ENCODE measurements at places on chromosomes 5 and 9.

- no peak for DNase-seq
Observed at GRCh38 chr9:35656831-35657545, 831 bp downstream of the RMRP start.

- no peak for DNase-seq
Observed at GRCh38 chr5:170508036-170508435, 4.2 kb downstream of the KCNIP1 start.

GRCh38 chr5:116944183-116944582 lies 369.6 kb upstream of the SEMA6A start:
- DNase-seq = no peak

DNA sequence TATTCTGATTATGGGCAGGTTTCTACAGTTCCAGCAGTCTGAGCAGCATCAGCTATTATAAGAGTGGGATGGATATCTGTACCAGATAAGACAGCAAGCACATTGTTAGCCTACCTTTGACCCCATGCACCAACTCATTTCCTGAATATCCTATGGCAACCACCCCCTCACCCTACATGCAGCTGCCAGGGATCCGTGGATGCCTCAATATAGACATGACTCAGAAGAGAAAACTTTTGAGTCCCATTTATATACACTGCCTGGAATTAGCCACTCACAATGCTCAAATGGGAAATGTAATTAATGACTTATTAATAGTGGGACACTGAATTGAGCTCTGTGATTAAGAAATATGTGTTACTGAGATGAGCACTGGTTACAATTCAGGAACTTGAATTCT lies 124.4 kb downstream of the SSBP2 start:
- DNase-seq = no peak

GRCh38 chr5:31470608-31471007 lies 61.3 kb downstream of the DROSHA start:
- no peak for DNase-seq

- DNase-seq = no peak
Observed at GRCh38 chr5:132344775-132345514, 24.6 kb upstream of the SLC22A5 start.
